ENCODE measurements at places on chromosomes 4 and X.

DNA sequence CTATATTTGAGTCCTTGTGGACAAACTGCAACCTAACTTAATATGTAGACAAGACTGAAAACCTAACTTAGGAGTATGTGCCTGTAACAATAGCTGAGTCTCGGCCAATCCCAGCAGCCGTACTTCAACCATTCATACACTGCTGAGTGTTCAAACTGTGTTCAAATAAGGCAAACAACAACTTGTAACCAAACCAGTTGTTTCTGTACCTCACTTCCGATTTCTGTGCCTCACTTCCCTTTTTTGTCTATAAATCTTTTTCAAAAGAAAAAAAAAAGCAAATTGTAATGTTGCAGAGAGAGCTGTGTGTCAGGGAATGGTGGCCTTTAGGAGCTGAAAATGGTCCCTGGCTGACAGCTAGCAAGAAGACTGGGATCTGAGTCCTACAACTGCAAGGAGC, 46.0 kb downstream of the GEMIN8 start:
- DNase-seq: no peak

GRCh38 chr4:7890635-7891393, 48.8 kb downstream of the AFAP1 start:
- DNase-seq: no peak

- DNase-seq: no peak
Observed at GRCh38 chr4:101556842-101557241, 209.5 kb upstream of the PPP3CA start.

DNA sequence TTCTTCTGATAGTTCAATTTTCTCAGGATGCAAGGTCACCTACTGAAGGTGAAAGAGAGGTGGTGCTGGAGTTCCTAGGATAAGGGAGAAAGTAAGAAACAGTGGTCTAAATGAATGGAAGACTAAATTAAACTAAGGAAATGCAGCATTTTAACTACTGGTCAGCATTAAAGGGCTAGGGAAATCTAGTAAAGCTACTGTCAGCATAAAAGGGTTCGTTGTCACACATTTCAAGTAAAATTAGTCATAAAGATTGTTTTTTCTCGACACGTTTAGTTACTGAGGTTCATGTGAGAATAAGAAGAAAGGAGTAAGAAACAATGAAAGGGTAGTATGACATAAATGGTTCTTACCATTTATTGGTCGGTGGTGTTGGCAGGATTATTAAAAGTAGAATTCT, 40.0 kb upstream of the COX18 start:
- DNase-seq: no peak

GRCh38 chr4:38202242-38202641, 242.0 kb downstream of the PTTG2 start:
- DNase-seq: no peak
